ENCODE measurements at places on chromosomes 4 and X.
A peak's percentile ranks its signal among the peaks of the same experiment; 100 is the strongest.

DNA sequence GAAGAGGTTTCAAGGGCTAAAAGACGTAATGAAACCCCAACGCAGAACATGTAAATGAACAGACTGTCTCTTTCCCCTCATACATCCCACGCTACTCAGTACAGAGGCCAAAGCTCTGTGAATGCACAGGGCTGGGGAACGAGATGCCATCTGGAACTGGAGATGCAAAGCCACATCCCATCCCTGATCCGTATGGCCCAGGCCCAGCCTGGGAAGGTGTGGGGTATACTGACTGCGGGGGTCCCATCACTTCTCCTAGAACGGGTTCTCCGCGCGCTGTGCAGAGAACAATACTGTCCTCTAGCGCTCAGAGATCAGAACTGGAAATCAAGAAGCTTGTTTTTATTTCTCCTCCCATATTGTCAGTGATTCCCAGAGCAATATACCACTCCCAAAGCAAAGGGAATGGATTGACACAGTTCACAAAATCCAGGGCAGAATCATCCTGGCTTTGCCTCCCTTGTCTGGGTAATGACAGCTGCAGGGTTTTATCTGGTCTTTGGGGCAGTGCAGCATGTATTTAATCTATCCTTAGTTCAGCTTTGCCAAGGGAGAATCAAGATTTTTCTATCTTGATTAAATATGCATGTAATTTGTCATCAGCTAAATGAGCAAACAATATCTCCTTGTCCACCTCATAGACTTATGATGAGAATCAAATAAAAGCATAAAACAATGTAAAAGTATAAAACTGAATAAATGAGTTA is 47.3 kb upstream of the TLR3 start:
- no peak for DNase-seq

GRCh38 chr4:14177987-14178386 is 550.5 kb upstream of the BOD1L1 start:
- no peak for DNase-seq

DNA sequence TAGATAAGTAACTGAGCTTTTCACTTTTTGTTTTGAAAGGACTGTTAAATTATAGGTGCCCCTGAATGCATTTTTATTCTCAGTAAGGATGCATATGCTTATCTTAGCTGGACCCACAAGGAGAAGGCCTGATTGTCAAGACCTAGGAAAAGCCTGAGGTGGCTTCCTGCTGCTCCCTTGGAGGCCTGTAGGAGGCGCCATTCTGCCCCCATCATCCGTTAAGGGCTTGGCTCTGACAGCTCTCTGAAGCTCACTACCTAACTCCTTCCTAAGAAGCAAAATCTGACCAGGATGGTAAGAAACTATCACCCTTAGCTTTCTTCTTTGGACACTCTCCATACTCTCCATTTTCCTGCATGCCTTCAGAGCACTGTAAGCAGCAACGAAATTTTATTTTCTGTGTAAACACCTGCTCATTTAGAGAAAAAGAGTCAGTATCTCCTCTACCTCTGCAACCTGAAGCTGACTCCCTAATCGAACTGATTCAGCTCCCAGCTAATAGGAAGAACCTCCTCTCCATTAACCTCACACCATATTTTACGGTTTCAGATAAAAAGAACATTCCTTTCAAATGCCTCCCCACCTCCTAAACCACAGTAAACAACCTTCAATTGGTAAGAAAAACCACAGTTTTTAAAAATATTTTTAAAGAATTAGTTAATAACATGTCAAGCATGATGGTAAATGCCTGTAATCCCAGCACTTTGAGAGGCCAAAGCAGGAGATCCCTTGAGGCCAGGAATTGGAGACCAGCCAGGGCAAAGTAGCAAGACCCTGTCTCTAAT is 73.4 kb upstream of the EDNRA start:
- no peak for DNase-seq

GRCh38 chr4:25861951-25862410 is 807 bp downstream of the SEL1L3 start:
- peak; percentile 28 for DNase-seq

DNA sequence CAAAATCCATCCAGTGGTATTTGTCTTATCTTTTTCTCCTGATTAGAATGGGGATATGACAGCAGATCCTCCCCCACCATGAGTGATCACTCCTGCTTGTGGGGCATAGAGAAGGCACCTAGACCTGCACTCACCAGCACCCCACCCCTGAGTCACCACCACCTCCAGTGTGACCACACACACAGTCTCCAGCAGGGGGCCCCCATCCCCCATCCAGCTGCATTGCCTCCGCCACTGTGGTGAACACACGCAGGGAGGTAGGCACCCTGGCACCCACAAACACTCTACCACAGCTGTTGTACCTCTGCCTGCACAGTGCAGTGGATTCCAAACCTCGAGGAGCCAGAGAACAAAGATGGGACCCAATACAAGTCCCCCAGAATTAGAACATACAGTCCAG is 9.0 kb upstream of the MAGEA8 start:
- DNase-seq = peak; percentile 47

- DNase-seq = no peak
These were observed 127.1 kb upstream of the TMEM164 start for GRCh38 chrX:109875831-109876230.

DNA sequence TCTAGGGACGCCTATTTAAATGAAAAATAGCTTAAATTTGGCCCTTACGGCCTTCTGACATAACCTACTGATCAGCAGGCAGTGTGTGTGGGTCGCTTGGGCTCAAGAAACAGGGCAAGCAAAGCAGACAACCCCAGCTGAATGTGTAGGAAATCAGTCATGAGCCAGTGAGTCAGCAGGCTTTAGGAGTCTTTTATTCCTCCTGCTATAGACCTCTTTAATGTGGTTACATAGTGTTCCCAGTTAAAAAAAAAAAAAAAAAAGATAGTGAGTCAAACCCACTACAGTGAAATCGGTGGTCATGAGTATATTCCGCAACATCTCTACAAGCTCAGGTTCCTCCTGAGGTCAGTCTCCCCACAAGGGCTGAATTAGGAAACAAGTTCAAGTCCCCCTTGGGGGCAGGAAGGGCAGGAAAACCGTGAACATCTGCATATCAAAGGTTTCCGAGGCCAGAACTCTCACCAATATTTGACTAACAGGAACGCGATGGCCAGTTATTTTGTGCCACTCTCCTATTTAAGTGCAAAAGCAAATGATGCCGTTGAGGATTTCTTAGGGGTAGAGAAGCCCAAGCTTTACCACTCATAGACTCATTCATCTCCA is 32.7 kb downstream of the ACSL1 start:
- no peak for DNase-seq

GRCh38 chrX:70001269-70001668 is 48.5 kb downstream of the AWAT2 start:
- DNase-seq = no peak

- DNase-seq = no peak
These were observed 129.1 kb downstream of the FBXO8 start for GRCh38 chr4:174154215-174154854.

DNA sequence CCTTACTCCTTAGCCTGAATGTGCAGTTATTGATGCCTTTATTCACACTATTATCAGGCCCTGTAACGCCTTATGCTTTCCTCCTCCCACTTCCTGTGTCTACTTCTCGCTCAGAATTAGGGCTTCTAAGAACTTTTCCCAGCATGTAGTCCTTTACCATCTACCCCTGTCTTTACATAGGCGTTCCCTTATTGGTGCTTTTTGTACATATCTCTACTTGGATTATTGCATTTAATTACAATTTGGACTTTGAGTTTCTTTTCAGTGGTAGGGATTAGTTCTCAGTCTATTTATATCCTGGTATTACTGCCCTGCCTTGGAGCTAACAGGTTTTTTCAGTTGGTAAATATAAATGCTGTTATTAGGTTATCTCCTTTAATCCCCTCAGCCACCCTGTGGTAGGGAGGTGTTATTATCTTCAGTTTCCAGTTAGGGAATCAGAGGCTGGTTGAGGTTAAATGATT is 84.0 kb downstream of the RBPJ start:
- DNase-seq = no peak

DNA sequence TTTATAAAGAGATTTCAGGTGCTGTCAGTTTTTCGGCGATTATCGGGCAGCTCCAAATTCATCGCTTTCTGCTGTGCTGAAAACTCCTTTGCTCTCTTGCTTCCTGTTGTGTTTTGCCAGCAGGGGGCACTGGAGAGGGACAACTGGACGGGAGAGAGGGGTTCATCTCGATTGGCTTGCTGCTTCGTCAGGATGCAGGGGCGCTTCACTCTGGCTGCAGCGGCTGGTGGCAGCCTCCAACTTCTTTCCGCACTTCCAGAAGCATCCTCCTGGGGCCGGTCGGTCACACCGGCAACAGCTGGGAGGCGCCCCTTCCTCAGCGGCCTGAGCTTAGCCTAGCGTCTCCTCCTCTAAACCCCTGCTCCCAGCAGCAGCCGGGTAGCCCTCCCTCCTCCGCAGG is 29.5 kb downstream of the MSL3 start:
- DNase-seq = peak; percentile 47

- peak; percentile 10 for DNase-seq
These were observed 85.0 kb upstream of the ZNF81 start for GRCh38 chrX:47751670-47752069.

- DNase-seq = no peak
These were observed 122.5 kb downstream of the PTTG2 start for GRCh38 chr4:38082424-38083385.

DNA sequence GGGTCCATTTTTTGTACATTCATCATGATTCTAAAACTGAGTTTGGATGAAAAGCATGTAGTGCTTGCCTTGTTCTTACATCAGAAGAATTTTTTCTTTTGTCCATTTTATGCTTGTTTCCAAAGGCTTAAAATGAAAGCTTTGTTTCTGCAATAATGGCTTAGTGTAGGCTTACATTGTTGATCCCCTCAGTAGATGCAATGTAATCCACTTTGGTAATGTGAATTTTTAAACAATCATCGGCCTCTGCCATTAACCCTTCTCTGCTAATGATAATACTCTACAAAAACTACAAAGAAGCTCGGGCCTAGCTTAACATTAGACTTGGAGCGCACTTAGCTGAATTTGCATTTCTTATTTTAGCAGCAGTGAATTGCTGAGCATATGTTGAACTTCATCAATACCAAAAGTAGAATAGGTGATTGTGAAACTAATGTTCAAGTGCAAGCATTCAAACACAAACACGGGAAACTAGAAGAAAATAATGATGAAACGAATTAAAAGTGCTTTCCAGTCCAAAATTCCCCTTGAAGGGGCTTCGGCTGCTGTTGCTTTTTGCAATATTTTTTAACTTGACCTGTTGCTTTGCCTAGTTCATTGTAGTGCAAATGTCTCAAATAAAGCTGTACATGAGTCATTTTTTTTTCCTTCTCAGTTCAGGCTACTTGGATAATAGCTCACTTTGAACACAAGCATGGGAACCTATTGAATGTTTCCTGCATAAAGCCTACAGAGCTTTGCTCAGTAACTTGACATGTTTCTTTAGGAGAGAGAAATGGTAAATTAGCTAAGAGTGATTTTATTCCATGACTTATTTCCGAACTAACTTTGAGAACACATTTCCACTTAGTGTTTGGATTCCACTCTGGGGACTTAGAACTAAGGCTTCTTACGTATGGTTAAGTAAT is 66.5 kb downstream of the SLIT2 start:
- no peak for DNase-seq

- DNase-seq = no peak
These were observed 36.8 kb upstream of the NAP1L5 start for GRCh38 chr4:88734403-88734949.

DNA sequence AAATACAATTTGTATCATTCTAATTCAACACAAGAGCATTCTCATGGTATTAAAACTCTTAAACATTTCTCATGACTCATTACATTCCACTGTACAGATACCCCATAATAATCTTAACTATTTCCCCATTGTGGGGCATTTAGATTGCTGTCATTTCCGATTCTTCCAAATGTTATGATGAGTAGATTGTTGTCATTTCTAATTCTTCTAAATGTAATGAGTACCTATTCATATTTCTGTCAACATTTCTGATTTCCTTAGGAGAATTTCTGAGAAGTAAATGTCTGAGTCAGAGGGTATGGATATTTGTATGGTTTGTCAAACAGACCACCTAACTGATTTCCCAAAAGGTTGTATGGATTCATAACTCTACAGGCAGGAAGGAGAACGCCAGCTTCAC is 8.3 kb downstream of the S100G start:
- DNase-seq = no peak

DNA sequence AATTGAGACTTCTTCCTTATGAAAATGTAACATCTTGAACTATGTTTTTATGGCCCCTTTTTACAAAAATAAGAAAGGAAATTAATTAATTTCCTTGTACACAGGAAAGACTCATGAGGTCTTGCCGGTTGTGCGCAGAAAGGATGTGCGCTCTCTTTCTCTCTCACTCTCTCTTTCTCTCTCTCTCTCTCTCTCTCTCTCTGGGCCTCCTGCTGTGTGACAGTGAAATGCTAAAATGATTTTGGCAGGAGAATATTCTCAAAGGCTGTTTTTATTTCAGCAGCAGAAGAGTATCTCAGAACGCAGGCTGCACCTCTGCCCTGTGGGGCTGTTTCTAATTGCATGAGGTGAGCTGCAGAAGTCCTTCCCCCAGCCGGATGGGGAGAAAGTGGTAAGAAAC is 349.0 kb downstream of the MID1IP1 start:
- DNase-seq = no peak

- no peak for DNase-seq
These were observed 848 bp downstream of the RAB9A start for GRCh38 chrX:13689741-13690211.

DNA sequence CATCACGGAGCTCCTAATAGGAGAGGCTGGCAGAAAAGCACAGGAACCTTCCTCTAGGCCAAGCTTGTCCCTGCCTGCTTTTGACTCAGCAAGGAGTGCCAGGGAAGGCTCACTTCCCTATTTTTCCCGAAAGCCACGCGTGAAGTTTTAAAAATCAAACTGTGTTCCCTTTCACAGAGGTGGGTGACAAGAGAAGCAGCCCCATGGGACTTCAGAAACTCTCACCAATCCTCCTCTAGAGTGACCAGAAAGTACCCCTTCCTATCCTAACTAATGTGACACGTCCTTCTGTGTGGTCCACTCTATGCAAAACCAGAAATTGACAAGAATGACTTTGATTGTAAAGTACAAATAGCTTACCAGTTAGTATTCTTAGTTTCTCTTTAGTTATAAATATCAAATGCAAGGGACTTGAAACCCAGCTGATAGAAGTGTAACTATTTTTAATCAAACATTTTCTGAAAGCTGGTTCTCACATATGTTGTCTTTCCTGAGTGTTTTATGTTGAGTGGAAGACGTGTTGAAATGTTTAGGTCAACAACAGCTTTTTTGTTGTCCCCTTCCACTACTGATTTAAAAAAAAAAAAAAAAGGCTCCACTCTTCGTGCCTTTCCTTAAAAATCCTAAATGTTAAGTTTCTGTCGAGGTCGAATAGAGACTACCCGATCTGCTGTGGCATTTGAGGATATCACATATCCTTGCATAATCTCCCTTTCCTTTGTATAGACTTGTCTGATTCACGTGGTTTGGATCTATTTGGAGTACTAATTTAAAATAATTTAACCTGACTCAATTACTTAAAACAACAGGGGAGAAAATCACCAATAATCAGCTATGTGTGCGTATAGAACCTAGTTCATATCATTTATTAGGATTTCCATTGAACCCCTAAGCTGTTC is 42.1 kb downstream of the NFKB1 start:
- no peak for DNase-seq

- DNase-seq = no peak
These were observed 175.0 kb downstream of the APBB2 start for GRCh38 chr4:41039317-41039716.
